ENCODE measurements at places on chromosomes 7 and 10.

DNA sequence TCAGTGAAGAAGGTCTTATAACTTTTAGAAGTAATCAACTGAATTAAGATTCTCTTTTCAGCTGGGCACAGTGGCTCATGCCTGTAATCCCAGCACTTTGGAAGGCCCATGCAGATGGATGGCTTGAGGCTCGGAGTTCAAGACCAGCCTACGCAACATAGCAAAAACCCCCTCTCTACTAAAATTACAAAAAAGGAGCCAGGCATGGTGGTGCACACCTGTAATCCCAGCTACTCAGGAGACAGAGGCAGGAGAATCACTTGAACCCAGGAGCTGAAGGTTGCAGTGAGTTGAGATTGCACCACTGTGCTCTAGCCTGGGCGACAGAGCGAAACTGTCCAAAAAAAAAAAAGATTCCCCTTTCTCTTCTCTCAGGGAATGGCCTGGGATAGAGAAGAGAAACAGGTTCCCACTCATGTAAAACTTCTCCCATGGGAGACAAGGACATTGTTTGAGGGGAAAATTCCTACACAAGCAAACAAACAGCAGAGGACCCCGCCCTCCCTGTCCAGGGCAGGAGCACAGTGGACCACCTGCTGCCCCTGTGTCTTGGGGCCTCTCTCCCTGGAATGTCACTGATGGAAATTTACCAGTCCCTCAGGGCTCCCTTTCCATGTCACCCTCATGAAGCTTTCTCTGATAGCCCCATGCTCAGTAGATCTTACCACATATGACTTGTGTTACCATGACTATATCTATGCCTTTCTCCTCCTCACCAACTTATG is 5.6 kb downstream of the IL2RA start:
- DNase-seq = no peak

- DNase-seq = no peak
These were observed 10.0 kb upstream of the TSPAN12 start for GRCh38 chr7:120867932-120868331.

DNA sequence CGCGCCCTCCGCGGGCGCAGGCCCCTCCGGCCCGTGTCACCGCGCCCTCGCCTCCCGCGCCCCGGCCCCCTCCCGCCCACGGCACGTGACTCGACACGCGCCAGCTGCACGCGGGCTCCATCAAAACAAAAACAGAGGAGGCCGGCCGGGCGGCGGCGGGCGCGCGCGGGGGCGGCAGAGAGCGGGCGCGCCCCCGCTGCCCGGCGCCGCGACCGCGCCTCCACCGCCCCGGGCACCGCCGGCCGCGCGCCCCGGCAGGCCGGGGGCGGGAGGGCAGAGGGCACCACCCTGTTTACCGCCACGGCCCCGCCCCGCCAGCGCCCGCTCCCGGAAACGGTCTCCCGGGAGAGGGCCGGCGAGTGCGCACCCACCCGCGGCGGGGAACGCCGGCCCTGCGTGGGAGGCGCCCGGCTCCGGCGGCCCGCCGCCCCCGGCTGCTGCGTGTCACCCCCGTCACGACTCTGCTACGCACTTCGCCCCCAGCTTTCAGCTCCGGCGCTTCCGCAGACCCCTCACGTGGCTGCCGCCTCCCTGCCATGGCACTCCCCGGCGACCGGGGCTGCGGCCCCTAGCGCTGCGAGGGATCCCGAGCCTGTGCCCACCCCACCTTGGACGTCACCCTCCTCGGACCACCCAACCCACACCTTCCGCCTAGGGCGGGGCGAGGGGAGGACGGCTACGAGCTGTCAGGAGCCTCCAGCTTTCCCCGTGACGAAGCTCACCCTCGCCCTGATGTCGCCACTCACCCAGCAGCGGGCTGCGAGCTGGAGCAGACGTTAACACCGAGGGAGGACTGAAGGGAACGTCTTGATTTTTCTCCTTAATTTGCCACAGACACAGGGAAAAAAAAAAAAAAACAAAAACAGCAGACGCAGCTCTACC is 221.6 kb upstream of the MKLN1 start:
- peak; percentile 66 for DNase-seq

GRCh38 chr7:27908534-27909165 is 168.7 kb downstream of the TAX1BP1 start:
- no peak for DNase-seq

GRCh38 chr7:124930173-124930623 is 573 bp upstream of the POT1 start:
- DNase-seq = no peak

DNA sequence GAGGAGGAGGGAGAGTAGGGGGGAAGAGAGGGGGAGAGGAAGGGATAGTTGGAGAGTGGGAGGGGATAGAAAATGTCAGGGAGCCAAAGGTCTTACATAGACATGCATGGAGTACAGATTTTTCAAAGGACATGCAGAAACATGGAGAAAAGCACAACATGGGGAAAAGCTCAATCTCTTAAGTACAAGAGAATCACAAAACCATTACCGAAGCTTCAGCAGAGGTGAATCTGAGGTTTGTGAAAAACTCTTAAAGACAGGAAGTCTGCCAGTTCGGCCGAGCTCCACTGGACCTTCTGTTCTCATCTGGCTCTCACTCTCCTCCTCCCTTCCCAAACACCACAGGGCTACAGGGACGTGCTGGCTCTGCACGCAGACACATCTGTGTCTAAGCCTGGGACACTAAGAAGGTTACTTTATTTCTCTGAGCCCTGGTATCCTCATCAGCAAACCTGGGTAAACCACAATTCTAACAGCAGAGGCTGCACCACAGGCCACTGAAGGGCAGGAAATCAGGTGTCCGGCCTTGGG is 133.9 kb downstream of the COBL start:
- no peak for DNase-seq

GRCh38 chr7:27189295-27189996 is 4.4 kb upstream of the HOXA11 start:
- no peak for DNase-seq

GRCh38 chr7:121847041-121847440 is 25.9 kb upstream of the PTPRZ1 start:
- DNase-seq = no peak

DNA sequence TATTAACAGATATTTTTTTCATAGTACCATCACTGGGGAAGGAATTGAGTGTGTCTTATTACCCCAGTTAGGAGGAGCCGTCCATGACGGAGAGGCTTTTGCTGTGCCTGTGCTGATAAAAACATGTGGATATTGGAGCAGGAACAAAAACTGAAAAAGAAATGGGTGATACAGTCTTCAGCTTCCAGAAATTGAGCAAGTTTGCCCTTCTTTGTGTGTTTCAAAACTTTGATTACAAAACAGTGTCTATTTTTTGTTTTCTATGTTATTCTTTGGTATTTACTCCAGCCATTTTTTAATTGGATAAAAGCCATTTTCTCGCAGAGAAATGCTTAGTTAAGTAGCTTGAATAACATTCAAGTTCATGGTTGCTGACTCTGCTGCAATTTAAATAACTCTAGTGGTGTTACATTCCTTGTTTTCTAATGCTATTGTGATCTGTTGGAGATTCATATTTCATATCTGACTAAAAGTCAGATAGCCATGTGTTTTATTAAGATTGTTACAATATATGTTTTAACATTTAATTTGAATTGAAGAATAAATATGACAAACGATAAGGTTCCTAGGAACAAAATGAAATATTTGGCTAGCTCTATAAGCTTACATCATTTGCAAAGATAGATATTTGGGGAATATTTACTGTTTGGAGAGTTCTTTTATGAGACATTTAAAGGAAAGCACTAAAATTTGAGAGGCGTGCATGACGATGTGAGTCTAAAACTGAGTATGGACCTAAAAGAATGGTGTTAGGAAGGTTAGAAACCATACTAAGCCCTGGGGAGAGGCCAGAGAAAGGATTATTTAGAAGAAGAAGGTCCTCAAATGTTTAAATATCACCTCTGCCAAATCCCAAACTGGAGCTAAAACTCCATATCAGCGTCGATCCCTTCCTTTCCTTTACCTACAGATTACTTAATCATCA is 747.3 kb upstream of the CELF2 start:
- no peak for DNase-seq

DNA sequence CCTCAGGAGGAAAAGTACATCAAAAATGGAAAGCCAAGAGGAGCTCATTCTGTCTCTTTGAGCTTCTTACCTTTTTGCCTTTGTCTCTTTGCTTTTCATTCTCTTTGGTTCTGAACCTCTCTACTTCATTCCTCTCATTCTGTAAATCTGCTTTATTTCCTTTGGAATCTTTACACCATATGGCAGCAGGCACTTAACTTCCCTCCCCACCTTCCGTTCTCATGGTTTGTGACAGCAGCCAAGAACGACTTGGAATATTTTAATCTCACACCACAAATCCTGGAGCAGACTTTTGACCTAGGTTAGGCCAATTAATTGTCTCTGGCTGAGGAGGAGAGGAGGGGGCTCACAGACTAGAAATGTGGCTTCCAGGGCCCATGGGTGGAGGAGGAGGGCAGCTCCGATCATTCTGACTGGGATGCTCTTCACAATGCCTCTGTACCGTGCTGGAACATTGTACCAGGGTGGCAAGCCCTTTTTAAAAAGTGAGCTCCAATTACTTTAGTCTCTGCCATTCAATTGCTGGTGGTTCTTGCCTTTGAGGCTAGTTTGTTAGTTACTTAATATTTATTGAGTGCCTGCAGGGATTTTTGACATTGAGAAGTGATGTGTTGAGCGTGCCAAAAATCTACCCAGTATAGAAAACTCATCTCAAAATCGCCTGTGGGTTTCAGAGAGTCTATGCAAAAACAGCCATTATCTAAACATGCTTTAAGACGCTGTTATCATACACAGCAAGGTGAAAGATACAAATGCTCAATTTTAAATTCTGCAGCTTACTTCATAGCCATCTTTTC is 386.6 kb downstream of the DPP6 start:
- DNase-seq = no peak

DNA sequence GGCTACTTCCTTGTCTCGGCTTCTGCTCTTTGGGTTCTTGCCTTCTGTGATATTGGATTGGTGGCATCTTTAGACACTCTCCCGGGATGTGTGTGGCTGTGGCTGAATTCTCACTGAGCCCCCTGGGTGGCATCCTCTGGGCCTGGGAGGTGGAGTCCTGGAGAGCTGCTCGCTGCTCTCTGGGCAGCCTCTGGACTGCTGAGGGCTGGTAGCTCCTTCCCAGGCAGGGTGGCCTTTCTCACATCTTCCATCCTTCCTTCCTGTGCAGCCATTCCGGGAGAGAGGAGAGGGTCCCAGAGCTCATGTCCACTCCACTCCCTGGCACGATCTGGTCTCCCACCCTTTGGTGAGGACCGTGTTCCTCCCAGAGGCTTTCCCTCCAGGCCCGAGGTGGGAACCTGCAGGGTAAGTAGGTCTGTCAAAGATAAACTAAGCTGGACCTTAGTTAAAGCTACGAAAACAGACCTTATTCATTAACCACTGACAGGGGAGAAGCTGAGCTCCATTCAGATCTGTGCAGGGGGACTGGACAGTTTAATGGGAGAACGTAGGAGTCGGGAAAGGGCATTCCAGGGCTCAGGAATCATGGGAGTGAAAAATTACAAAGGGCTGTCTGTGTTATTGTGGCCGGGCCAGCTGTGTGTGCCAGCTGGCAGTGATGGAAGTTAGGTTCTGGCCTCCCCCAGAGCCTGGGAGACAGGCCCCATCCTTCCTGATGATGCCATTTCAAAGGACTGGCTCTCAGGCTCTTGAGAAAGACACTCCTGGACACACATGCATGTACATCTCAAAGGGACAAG is 8.7 kb downstream of the ATP6V0E2 start:
- DNase-seq = no peak

- DNase-seq = no peak
These were observed 88.1 kb downstream of the BTAF1 start for GRCh38 chr10:92011560-92012214.

Data from activated T-cell treated with anti-CD3 and anti-CD28 coated beads for 24 hours (primary cell).